Activated naive CD4-positive, alpha-beta T cell treated with anti-CD3 and anti-CD28 coated beads for 36 hours (primary cell): ENCODE measurements at places on chromosomes 7 and 10. TPM values are rescaled to one million over a fixed set of nuclear protein-coding genes. Genes with fewer than 3 reads are reported as not detected.

DNA sequence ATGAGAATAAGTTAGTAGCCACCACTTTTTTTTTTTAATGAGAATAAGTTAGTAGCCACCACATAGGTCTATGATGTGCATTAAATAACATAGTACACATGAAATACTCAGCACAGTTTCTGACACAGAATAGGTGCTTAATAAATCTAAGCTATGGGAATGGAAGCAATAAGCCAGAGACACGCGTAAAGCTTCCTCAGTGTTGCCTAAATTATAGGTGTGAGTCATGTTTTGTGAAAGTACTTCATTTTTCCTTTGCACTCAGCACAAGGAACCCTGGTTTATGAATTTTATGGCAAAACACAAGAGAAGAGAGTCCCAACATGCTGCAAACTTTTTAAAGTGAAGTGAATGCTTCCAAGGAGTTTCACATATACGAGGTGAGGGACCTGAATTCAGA is 267.4 kb downstream of the RNLS start:
- no peaks in the 10 kb centered on the region for H3K27me3 ChIP-seq
- H3K27ac ChIP-seq = no peak overlapping the region
- no peak for DNase-seq
- H3K4me1 ChIP-seq = no peaks in the 10 kb centered on the region
- peaks cover 9% of the 10 kb centered on the region for H3K36me3 ChIP-seq

The DYDC1 gene
- not detected for total RNA-seq

- H3K27ac ChIP-seq = no peak overlapping the region
- no peaks in the 10 kb centered on the region for H3K36me3 ChIP-seq
- peaks cover 4% of the 10 kb centered on the region for H3K27me3 ChIP-seq
- H3K4me1 ChIP-seq = no peaks in the 10 kb centered on the region
These were observed 266.5 kb downstream of the AUTS2 start for GRCh38 chr7:69864822-69865221.

- H3K27me3 ChIP-seq = peaks cover 2% of the 10 kb centered on the region
- no peak for DNase-seq
- peaks cover 4% of the 10 kb centered on the region for H3K4me1 ChIP-seq
- no peak overlapping the region for H3K27ac ChIP-seq
- no peak overlapping the region for H3K4me3 ChIP-seq
- no peaks in the 10 kb centered on the region for H3K36me3 ChIP-seq
These were observed 35.5 kb downstream of the RBM20 start for GRCh38 chr10:110679486-110680272.

GRCh38 chr7:32381024-32381601 is 109.1 kb downstream of the LSM5 start:
- H3K27ac ChIP-seq = no peak overlapping the region
- H3K27me3 ChIP-seq = peaks cover 18% of the 10 kb centered on the region
- no peaks in the 10 kb centered on the region for H3K36me3 ChIP-seq
- no peak overlapping the region for H3K4me3 ChIP-seq

DNA sequence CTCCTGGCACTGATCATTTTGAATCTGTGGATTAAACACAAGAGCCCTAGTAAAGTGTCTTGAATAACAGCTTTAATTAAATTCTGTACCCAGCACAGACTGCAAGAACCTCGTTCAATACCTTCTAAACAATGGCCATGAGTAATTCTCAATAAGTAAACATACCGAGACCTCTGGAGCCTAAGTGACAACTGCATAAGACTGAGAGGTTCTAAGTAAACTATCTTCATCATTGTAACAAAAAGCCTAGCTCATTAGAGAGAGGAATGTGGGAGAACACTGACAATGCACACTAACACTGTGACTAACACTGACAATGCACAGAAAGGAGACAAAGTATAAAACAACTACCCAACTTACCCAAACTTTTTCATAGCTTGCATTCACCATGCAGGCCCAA is 117.4 kb downstream of the ELAPOR2 start:
- H3K4me3 ChIP-seq = no peak overlapping the region
- H3K36me3 ChIP-seq = no peaks in the 10 kb centered on the region
- H3K27me3 ChIP-seq = no peaks in the 10 kb centered on the region
- DNase-seq = no peak
- H3K4me1 ChIP-seq = no peaks in the 10 kb centered on the region

DNA sequence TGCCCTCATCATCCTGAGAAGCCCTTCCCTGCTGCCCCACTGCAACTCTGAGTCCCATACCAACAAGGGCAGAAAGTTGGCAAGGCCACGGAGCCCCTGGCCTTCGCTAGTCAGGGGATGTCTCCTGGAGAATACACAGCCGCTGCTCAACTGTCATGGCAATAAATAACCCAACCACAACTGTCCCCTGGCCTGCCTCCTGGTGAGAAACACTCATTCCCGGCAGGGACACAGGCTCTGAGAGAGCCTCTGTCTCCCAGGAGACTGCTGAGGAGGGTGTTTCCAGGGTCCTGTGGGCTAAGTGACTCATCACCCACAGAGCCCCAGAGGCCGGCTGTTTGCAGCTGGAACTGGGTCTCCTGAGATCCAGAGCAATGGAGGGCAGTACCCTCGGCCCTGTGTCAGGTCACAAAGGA is 354.1 kb downstream of the TNS3 start:
- DNase-seq = no peak
- H3K27ac ChIP-seq = no peak overlapping the region
- H3K36me3 ChIP-seq = no peaks in the 10 kb centered on the region
- H3K4me1 ChIP-seq = no peaks in the 10 kb centered on the region
- H3K27me3 ChIP-seq = peaks cover 12% of the 10 kb centered on the region
- no peak overlapping the region for H3K4me3 ChIP-seq

The STEAP1 gene
- 3.3 TPM for total RNA-seq

The BTBD16 gene
- total RNA-seq = not detected
